ENCODE measurements at places on chromosomes 7 and 10.

GRCh38 chr10:88986549-88987242 is 3.9 kb upstream of the FAS start:
- DNase-seq: no peak

GRCh38 chr7:69665369-69665768 is 67.1 kb downstream of the AUTS2 start:
- no peak for DNase-seq

GRCh38 chr10:132616170-132616995 is 78.8 kb downstream of the INPP5A start:
- DNase-seq: peak; percentile 59

DNA sequence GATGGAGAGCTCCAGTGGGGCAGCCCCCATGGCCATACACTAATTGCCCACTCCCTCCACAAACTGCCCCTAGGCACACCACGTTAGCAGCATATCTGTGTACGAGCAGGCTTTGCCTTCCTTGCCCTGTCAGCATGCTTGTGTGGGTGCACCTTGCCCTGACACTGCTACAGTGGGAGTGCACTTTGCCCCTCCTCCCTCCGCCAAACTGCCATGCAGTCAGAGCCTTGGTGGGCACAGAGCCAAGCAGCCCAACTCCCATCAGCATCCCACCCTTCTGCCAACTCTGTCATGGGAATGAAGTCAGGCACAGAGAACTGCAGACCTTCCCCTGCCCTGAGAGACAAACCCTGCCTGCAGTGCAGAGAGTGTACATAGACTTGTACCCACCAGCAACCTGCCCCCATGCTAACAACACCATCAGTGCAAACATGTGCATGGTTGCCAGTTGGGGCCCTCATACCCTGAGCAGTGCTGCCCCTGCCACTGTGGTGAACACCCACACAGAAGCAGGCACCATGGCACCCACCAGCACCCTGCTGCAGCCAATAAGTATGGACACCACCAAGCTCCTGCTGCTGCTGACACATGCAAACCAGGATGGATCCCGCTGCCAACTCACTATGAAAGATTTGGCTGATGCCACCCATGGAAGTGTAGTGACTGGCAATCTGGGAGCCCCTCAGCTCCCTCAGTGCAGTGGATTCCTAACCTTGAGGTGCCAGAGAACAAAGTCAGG is 1197.7 kb upstream of the CELF2 start:
- no peak for DNase-seq

DNA sequence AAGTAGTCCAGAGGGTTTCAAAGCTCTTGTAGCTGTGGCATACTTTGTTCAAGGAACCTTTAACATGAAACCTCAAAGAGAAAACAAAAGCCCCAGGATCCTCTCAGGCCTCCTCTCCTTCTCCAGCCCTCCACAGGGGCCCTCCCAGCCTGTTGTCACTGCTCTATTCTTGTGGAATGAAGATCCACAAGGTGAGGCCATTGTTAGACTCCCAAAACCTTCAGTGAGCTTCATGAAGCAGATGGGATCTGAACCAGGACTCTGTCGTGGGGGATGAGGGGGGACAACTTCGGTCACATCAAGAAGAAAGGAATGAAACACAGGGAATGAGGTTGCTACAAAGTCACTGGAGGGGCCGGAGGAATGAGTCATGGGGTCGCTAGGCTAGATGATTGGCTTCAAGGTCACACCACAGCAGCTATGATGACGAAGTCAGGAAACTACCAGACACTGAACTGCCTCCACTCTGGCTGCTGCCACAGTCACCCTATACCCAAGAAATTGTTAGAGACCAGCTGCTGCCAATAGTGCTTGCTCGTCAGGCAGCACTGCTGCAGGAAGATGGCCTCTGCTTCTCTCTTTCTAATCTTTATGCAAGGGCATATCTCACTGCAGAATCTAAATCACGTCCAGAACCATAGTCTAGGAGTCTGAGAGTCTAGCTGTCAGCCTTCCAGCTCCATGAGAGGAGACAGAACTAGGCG is 208.8 kb downstream of the HIBADH start:
- no peak for DNase-seq

DNA sequence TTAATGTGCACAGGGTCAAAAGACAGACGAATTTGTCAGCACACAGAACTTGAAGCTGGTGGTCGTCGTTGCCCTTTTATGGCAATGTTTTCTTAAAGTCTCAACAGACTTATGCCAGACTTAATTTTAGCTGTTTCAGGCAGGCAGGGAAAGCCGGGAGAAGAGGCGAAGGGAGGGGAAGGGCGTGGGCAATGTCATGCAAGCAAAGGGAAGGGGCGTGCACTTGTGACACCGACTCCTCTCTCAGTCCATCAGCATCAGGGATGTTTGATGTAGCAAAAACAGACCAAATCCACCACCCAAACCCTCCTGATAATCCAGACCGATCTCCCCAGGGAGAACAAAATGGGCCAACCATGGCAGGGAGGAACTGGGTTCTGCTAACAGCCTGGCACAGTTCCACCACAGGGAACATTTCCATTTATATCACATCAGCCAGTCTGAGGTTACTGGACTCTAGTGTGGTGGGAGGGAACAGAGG is 118.1 kb upstream of the RHEB start:
- DNase-seq: no peak

- no peak for DNase-seq
Measured at GRCh38 chr7:39217783-39218182, 240.1 kb downstream of the POU6F2 start.

GRCh38 chr10:11516431-11516746 is 95.1 kb downstream of the USP6NL start:
- no peak for DNase-seq

- no peak for DNase-seq
Measured at GRCh38 chr7:73526896-73527821, 5.1 kb upstream of the BAZ1B start.

GRCh38 chr10:53899463-53900160 is 901.4 kb downstream of the PCDH15 start:
- no peak for DNase-seq

DNA sequence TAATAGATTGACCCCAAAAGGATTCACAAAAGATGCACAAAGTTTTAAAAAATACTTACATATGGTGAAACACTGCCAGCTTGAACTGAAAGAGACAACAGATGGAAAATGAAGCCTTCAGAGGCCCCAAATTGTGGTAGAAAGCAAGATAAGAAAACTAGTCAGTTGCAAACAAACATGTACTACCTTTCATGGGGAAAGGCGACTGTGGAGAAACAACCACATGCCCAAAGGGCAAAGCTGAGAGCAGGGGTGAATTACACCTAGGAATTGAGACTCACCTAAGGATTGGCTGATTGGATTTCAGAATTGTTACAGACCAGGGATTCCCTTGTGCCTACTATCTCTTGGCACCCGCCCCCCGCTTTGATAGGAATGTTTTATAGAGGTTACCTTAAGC is 13.1 kb downstream of the EPC1 start:
- DNase-seq: no peak

DNA sequence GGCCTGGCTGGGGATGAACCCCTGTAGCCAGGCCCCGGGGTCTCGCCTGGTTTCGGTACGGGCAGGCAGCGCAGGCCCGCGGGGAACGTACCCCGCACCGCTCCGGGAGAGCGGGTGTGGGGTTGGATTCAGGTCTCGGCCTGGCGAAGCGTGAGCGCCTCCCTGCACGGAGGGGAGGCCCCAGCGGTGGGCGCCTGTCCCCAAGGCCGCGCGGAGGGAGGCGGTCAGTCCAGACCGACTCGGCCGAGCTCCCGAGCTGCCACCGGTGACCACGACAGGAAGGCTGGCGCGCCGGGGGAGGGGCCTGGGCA is 378 bp upstream of the INPP5F start:
- DNase-seq: no peak

DNA sequence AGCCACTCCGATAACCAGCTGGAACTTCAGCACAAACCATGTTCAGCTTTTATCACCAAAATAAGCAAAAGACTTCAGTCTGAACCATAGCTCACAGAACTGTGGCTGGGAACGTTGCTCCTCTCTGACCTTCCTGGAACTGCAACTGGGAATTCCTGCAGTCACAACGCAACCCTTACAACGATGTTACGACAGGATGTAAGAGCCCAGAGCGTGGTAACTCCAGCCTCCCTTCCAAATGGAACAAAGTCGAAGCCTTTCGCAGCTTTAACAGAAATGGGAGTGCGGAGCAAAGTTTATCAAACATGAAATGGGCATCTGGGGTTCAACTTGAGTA is 162.6 kb downstream of the ADAM12 start:
- no peak for DNase-seq

DNA sequence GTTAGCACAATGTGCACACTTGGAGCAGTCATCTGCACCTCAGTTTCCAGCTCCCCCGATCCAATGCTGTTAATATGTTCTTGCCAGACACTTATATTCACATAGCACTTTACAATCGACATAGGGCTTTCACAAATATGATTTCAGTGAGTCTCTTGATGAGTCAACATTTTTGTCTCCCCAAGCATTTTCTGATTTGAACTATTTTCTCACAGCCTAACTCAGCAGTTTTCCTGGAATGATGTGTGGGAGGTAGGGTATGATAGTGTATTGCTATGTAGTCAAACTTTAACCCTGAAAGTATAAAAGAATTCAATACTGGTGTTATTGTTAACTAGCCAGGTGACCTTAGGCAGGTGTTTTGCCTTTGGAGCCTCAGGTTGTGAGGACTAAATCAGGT is 82.5 kb upstream of the LRGUK start:
- no peak for DNase-seq

DNA sequence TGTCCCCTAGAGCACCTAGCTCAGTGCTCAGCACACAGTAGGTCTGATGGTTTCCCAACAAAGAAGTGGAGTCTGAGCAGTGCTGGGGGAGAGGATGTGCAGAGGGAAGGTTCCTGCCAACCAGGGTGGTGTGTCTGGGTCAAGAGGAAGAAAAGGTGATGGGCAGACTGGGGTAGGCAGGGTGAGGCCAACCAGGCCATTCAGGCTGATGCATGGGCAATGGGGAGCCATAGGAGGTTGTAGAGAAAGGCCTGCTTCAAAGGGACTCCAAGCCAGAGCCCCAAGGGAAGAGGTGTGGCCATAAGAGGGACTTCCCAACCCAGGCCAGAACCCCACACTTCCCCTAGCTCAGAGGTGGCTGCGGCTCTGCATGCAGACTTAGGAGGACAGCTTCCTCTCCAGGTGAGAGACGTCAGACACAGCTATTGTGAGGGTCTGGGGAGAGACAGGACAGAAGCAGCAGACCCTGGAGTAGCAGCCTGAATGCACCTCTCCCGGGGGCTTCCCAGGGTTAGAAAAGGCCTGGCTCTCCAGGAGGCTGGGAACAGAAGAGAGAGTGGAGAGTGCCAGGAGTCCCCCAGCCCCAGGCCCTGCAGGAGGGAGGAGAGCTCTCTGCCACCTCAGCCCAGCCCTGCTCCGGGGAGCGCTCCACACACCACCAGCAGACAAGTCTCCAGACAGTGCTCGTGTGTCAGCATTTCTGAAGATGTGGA is 87.4 kb upstream of the ZMIZ1 start:
- no peak for DNase-seq

DNA sequence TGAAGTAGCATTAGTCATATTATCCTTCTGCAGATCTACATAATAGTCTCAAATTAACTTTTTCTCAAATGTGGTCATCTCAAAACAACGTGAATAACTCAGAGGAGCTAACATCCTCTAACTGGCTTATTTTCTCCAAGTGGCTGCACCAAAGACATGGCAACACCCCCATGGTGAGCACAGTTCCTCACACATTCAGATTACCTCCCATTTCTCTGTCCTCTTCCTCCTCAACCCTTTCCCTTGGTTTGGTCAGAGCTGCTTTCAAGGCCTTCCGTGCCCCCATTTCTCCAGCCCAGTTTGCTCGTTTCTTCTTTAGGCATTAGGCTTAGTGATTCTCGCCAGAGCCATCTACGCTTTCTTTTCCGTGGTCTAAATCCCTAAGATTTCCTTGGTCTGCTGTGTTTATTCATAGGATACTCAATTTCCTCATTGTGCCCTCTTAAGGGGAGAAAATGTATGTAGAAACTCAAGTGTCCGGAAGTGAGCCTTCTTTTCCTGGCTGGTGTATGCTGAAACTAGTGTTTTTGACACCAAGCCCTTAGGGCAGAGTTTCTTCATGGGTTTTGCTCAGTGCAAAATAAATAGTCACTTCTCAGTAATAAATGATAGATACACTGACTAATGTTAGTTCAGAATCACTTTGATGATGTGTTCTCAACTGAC is 2.6 kb downstream of the MET start:
- DNase-seq: no peak

GRCh38 chr10:86951184-86951761 is 6.1 kb downstream of the MMRN2 start:
- no peak for DNase-seq

DNA sequence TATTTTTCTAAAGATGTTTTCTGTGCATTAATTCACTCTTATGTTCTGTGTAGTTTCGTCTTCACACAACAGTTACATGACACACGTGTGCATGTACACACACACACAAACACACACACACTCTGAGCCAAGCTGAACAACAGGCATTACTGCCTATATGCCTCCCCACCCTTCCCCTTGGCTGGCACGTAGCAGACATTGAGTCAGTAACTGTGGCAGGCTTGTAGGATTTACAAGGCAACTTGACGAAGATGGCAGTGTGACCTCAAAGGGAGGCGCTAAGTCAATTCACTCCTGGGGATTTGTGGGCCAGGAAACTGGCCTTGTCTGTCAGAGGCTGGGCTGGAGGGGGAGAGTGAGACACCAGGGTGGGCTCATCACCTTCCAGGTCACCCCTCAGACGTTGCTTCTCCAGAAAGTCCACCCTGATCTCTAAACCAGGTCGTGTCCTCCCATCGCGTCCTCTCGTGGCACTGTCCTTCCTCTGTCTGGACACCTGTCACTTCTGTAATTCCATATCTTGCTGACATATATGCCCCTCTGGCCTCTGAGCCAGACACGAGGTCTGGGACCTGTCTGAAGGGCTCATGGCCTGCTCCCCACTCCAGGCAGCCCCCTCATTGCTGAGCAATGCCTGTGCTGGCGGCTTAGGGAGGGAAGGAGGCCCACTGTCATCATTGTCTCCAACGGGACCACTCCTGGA is 41.1 kb upstream of the INPP5A start:
- no peak for DNase-seq

DNA sequence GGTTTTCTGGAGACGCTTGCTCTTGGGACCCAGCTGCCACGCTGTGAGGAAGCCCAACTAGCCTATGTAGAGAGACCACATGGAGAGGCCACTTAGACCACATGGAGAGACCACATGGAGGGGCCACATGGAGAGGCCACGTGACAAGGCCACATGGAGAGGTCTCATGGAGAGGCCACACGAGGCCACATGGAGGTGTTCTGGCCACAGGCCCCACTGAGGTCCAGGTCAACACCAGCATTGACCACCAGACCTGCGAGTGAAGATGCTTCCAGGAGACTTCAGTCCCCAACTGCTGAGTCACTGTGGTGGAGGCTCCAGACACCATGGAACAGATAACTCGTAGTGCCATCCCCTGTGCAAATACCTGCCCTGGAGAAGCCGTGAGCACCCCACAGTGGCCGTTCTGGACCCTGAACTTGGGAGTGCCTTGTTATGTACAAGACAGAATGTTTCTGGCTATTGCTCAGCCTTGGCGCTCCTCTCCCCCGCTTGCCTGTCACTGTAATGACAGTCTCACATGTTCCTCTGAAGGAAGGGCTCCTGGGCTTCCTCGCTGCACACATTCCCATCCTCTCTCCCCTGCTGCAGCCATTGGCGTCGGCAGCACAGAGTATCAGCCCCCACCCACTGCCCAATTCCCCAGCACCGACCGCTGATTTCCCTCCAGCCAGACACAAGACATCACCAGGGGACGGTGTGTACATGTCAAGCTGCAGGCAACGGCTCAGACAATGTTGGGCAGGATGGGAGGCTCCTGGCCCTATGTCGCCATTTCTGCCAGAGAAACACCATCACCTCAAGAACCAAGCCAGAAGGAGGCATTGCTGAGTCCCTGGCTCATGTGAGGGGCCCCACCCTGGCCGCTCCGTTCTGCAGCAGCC is 49.0 kb upstream of the TNRC18 start:
- no peak for DNase-seq

Measured in stimulated activated CD4-positive, alpha-beta T cell treated with anti-CD3 and anti-CD28 coated beads, Interleukin-2, amount 100 ng/mL, for 24 hours (primary cell).